ENCODE measurements at places on chromosomes 16 and 17.
A peak's percentile ranks its signal among the peaks of the same experiment; 100 is the strongest.

DNA sequence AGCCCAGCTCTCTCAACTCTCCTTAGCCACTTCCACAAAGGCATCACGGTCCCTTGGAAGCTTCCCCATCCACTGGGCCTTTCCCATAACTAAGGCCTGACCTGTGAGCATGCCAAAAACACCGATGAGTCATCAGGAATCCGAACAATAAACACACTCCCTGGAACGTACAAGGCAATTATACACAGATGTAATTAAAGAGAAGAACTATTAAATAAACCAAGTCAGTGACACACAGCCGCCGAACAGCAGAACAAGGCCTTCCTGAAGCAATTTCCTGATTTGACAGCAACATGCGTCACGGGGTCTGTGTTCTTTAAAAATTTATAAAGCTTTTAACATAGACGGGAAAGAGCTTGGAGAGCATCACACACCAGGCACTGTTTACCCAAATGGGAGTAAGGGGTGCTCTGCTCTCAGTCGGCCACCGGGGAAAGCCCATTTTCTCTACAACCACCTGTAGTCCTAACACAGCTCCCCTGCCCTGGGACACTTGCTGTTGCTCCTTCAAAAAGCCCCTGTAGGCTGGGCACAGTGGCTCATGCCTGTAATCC lies 29.4 kb downstream of the COG7 start:
- no peak for DNase-seq

- no peak for DNase-seq
These were observed 150.1 kb upstream of the SDK2 start for GRCh38 chr17:73794336-73794735.

GRCh38 chr17:4247971-4248388 lies 15.8 kb downstream of the ANKFY1 start:
- no peak for DNase-seq

- DNase-seq, result no peak
These were observed 116.4 kb downstream of the HS3ST3A1 start for GRCh38 chr17:13485327-13485726.

- DNase-seq, result no peak
These were observed 88.7 kb downstream of the HS3ST3A1 start for GRCh38 chr17:13513039-13513405.

GRCh38 chr16:48164907-48165715 lies 9.3 kb upstream of the ABCC12 start:
- DNase-seq, result no peak

DNA sequence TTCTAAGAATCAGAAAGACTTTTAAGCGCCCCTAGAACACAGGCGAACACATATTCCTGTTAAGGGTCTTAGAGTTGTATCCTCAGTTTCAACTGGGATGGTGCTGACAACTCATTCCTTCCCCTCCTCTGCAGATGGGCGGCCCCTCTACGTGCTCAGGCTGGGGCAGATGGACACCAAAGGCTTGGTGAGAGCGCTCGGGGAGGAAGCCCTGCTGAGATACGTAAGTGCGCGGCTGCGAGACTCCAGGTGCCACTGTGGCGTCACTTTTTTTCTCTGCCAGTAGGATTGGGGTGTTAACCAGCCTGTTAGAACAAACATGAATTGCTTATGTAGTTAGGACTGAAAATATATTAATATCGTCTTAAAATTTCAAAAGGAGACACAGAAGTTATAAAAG lies 62.7 kb downstream of the SEC14L1 start:
- DNase-seq, result no peak

DNA sequence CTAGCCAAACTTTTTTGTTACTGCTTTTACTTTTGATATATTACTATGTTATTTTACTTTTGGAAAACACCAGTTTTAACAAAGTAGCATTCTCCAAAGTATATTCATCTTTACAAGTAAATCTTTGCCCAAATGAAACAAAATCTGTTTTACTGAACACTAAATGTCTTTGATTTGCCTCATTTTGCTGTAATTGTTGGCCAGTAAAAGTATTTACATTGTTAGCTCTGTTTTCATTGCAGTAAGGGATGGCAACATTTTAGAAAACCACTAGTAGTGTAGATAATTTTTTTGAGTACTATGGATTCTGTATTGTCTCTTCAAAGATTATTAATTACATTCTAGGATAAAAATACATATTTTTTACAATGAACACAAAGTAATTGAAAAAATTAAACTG lies 10.6 kb downstream of the SNTB2 start:
- no peak for DNase-seq

- peak; percentile 17 for DNase-seq
These were observed 257.6 kb upstream of the SDK2 start for GRCh38 chr17:73901661-73902415.

Data from iPS DF 19.7 (cell line).